ENCODE measurements at places on chromosomes 6 and 20. TPM values are rescaled to one million over a fixed set of nuclear protein-coding genes. Genes with fewer than 3 reads are reported as not detected.

The FGD2 gene
- not detected for total RNA-seq

The NAA20 gene
- 139 TPM for total RNA-seq

The COL9A1 gene
- total RNA-seq: not detected

The POLR1H gene
- total RNA-seq: 29.5 TPM
